ENCODE measurements at places on chromosomes 1 and 21.

GRCh38 chr1:48677306-48678287 lies 99.1 kb downstream of the BEND5 start:
- DNase-seq, result peak; percentile 29

DNA sequence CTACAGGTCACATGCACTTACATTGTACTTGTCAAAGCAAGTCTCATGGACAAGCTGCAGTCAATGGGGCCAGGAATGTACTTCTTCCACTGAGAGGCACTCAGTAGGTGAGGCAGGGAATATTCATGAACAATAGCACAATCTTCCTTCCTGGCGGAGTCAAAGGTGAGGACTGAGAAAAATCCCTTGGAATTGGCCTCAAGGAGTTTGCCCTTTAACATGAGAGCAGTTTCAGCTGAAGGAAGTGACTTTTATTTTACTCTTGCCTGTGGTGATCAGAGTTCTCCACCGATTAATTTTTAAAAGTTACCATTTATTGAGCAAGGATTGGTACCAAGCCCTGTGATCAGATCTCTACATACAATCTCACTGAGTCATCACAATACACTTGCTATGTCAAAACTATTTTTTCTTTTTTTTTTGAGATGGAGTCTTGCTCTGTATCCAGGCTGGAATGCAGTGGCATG lies 11.2 kb upstream of the AK2 start:
- DNase-seq, result no peak

DNA sequence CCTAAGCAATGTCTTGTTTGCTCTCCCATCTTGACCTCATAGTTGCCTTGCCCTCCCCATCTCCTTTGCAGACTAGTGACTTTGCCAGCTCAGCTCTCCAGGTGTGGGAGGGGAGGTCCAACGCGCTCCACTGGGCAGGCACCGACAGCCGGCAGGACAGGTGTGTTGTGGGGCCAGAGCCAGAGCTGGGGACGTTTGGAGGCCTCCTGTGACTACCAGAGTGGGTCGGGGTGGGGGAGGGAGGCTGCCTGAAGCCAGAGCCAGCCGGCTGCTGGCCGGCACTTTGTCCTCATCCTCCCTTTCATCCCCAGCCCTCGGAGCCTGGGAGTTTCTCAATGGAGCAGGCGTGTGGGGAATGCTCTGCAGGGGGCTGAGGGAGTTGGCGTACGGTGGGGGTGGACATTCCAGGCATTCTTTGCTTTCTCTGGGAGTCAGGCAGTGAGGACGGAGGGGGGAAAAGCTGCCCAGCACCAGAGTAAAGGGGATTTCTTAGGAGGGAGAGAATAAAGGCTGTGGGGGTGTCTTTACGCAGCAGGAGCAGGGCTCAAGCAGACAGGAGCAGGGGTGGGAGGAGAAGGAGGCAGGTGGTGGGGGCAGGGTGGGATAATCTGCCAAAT lies 20.2 kb downstream of the NUAK2 start:
- DNase-seq, result peak; percentile 99

DNA sequence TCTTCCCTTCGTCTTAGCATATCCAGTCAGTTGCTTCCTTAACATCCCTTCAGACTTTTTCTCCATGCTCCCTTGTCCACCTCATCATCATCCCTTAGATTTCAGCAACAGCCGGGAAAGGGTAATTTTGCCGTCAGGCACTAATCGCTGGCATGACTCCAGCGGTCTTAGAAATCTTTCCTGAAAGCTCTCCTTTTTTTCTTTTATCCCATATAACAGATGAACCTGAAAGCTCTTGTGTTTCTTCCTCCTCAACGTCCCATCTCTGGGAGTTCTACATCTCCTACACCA lies 10.4 kb upstream of the BOLA1 start:
- DNase-seq, result no peak

DNA sequence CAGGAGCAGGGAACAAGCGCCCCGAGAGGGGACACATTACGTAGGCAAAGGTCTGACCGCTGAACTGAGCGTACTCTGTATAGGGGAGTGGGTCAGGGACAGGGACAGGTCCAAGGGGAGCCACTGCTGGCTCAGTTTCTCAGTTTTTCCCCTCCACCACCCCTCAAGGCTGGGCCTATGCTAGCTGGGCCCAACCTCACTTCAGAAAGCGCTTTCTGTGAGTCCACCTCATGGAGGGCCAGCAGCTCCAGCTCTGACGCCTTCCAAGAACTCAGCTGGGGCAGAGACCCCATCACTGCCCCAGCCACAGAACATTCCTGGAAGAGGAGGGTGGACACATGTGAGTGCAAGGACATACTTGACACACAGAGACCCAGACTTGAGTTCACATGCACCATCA lies 242.0 kb downstream of the FOXD2 start:
- peak; percentile 23 for DNase-seq

GRCh38 chr1:147591261-147591891 lies 50.1 kb downstream of the BCL9 start:
- DNase-seq, result no peak

DNA sequence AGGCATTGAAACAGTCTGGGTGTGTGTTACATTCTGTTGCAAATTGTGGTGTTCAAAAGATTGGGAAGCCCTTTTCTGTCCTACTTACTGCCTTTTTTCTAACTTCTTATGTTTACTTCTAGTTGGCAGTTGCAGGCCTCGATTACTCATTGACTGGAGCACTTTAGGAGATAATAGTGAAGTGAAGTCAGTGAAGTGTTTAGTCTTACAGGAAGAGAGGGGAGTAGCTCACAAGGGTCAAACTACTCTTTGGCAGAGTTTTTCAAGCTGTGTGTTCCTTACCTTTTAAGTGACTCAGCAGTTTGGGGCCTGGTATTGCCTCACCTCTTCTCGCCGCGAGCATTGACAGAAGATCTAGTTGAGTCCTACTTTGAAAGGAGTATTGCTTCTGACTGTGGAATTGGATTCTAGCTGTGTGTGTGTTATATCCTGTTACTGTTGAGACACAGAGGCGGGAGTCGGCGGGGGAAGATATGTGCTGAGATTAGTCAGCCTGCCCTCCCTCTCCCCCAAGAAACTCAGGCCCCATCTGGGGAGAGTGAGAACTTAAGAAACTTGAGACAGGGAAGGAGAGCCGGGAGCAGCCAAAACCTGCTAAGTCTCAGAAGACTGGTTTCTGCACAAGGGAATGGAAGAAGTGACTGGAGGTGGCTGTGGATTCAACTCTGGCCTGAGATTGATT lies 19.3 kb downstream of the AHCYL1 start:
- DNase-seq, result peak; percentile 53

DNA sequence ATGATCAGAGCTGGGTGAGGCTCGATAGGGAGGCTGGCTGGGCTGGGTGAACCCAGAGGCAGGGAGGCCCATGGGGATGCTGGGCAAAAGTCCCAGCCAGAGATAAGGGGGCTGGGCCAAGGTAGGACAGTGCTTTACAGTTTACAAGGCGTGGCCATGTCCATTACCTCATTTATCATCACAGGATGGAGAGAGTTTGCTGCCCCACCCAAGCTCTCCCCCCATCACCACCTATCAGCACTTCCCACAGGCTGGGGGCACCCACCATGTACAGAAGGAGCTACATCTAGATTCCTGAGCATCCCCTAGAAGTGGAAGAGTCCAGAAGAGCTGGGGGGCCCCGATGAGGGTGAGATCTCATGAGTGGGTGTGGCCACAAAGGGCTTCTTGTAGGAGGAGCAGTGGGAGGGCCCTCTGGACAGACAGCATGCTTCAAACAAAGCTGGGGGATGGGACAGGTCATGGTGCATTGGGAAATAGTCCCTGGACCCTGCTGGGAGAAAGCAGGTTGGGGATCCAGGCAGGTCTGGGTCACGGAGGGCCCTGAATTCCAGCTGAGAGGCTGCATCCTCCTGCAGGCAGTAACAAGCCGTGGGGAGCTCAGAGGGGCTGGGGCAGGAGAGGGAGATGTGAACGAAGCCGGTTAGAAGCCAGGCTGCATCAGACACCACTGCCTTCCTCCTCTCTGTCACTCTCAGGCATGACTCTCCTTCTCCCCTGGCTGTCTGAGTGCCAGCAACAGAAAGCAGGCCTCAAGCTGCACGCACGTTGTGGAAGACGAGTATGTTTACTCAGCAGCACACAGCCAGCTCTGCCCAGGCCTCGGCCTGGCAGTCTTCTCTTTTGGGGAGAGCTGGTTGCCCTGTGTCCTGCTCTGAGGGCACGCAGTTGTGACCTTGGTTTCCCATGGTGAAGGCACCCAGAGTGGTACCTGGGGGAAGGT lies 202.3 kb downstream of the HIVEP3 start:
- DNase-seq, result no peak

GRCh38 chr1:168343566-168343965 lies 62.9 kb downstream of the TBX19 start:
- DNase-seq, result no peak

GRCh38 chr21:20257052-20257740 lies 741.0 kb upstream of the NCAM2 start:
- DNase-seq, result no peak

- DNase-seq, result peak; percentile 68
Measured at GRCh38 chr1:196306421-196306820, 301.8 kb downstream of the KCNT2 start.

DNA sequence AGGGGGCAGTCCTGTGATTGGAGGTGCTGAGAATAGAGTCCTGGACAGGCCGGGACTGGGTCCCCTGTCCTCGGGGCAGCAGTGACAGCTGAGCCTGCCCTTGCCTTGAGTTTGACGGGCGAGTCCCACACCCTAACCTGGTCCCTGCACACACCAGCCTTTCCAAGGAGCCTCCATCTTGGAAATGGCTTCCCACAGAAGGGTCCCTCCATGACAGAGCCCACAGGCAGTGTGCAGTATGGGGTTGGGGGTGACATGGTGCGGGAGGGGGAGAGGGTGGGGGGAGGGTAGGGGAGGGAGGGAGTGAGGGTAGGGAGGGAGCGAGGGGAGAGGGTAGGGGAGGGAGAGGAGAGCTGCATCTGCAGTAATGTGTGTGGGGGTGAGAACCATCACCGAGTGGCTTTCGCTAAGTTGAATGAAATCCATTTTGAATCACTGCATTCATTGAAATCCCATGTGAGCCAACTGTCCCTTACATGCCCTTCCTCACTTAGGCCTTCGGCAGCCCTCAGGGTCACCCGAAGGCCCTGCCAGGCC lies 10.1 kb upstream of the TMEM52 start:
- no peak for DNase-seq

DNA sequence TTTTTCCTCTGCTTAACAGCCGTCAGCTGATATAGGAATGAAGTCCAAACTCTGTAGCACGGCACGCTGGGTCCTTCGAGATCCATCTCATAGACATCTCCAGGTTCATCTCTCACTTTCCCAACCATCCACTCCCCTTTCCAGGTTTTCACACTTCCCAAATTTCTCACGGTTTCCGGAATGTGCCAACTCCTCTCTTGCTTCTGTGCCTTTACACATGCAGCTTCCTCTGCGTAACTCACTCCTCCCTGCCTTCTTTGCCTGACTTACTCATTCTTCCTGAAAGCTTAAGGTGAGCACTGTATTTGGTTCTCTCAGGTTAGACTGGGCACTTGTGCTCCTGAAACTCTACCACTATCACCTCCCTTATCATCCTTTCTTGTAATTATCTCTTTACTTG lies 168.4 kb downstream of the PCNX2 start:
- DNase-seq, result no peak

DNA sequence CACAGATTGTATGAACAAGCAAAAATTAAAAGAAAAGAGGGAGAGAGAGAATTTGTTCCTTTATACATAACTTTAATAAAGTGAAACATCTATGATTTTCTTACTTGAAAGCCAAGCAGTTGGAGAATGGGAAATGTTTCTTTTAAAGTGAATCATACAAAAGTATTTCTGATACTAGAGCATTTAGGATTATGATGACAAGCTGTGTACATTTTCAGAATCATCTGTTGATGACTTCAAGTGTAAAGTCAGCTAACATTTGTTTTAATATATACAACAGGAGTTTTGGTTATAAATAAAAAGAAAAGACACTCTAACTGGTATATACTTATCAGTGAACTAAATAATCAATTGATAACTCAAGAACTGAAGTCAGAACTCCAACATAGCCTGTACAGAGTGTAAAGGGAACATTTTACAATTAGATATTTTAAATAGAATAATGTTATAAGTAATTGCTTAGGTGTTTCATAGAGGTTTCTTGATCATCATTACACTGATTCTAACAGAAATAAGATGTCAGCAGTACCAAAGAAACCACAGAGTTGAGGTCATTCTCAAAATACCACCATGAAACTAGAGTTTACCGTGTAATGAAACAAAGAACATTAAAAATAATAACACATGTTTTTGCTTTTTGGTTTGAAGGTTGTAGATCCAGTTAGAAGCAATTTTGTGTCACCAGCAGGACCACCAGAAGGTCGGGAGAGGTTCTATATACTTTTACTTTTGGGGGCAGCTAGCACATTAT lies 103.4 kb downstream of the COL24A1 start:
- DNase-seq, result no peak

GRCh38 chr21:42844411-42845113 lies 34.8 kb downstream of the WDR4 start:
- DNase-seq, result no peak

GRCh38 chr1:114072246-114072645 lies 81.4 kb downstream of the SYT6 start:
- no peak for DNase-seq

- no peak for DNase-seq
Measured at GRCh38 chr1:203408486-203409481, 57.9 kb upstream of the FMOD start.

DNA sequence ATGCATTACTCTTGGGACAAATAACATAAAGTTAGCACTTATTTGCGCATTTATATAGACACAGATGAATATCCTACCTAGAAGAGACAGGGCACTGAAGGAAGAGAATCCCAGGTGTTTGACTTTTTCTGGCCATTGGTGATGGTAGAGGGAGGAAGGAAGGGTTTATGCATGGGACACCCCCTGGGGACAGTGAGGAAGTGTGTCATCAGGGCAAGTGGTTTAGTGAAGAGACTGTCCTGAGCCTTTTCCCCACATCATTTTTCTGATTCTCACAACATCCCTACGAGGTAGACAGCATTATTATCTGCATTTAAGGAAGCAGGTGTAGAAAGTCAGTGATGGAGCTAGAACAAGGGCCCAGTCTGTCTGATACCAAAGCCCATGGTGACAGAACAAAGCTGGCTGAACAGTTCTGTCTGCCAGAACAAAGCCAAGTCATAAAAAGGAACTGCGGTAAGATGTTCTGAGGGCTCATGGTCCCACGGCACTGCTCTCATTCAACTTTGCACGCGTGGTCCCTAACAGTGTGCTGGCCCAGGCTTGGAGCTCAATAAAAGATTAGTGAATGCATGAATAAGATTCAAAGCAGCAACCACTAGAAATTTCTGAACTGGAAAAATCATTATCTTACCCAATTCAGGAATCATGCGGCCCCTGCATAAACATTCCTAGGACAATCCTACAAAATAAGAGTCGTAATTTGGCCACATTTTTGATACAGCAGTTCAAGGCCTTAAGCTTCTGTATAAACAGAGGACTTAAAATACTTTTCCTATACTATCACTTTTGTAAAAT lies 12.2 kb upstream of the CDC42BPA start:
- DNase-seq, result no peak

DNA sequence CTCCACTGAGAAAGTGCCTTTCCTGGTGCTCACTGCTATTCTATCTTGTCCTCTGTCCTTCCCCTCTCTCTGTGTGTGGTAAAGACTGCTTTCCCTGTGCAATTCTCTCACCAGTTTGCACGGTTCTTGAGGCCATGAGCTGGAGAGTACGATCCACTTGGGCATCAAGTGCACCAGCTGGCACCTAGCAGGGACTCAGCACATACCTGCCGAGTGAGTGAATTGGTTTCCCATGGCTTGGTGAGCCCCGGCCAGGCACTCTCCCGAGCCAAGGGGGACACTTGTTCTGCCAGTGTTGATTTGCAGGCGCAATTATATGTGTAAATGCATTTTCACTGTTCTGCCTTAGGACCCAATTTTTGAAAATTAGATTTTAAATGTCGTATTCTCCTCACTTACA lies 313.5 kb downstream of the DISC1 start:
- no peak for DNase-seq

GRCh38 chr1:190119683-190120082 lies 358.0 kb downstream of the BRINP3 start:
- no peak for DNase-seq

All from H1 (cell line).